ENCODE measurements at places on chromosomes 3 and 15.

DNA sequence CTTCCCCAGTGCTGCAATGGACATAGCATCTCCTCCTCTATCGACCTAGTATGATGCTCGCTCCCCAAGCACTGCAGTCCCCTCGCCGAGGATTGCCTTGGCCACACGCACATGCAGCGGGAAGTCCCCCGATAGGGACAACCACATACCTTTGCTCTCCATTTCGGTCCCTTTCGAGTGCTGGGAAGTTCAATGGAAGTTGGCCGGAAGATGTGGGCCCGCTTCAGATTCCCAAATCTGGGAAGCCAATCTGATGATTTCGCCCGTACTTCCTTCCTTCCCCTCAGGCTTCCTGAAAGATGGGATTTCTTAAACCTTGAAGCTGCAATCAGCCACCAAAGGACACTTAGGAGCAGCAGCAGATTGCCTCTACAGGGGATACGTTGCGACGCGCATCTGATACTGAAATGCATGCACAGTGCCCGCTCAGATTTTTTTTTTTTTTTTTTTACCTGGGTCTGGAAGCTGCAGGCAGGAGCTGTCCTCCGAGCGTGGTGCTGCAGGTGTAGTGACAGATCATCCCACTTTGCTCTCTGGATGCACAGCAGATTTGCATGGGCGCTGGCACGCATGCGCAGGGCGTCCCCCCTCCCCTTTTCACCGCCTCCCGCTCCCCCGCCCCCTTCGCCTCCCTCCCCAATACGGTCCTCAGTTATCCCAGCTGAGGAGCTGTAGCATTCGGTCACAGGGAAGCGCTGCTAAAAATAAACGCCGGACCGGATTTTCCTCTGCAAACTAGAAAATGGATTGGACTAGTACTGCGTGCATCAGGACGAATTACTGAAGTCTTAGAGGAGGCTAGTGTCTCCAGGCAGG, at the start of gene FGF12:
TSS of gene FGF12 (minus strand) at position 510 of the 816 bp plus-strand sequence.
- no peak for DNase-seq

GRCh38 chr15:63484433-63485186, 19.8 kb upstream of the USP3 start:
- no peak for DNase-seq

DNA sequence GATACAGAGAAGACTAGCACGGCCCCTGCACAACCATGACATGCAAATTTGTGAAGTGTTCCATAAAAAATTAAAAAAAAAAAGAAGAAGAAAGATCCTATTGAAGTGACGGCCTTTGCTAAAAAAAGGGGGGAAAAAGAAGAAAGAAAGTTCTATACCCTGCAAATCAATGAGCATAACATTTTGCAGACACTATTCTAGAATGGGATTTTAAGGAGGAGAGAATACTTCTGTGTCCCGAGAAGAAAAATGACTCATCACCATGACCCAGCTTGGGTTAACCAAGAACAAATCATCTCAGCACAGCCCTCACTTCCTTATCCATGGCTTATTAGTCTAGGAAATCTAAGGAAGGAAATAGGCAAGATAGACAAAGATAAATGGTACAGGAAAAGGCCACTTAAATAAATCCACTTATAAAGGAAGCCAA, 7.4 kb upstream of the SH3BP5 start:
- no peak for DNase-seq

- DNase-seq = no peak
Observed at GRCh38 chr3:4939276-4939675, 40.0 kb upstream of the BHLHE40 start.

DNA sequence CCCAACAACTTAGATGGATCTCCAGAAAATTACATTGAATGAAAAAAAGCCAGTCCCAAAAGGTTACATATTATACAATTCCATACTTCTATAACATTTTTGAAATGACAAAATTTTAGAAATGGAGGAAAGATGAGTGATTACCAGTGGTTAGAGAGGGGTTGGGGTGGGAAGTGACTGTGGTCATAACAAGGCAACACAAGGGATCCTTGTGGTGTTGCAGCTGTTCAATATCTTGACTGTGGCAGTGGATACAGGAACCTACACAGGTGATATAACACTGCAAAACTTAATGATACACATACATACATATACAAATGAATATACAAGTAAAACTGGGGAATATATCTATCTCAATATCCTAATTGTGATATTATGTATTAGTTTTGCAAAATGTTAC, 9.6 kb downstream of the GOLGB1 start:
- DNase-seq = no peak

DNA sequence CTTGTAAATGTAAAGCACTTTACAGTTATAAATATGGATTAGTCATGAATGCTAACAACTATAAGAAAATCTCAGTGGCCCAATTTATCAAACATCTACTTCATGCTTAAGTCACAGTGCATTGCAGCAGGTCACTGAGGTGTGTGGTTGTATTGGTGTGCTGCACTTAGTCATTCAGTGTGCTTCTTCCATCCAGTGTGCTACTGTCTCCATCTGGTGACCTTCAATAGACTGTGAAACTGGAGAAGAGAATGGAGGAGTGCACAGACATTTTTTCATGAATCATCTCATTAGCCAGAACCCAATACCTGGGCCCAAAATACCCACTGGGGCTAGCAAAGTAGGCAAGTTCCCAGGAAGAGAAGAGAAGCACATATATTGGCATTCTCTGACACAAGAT, 199.6 kb downstream of the SHOX2 start:
- DNase-seq = no peak

- no peak for DNase-seq
Observed at GRCh38 chr3:156382458-156383346, 172.2 kb downstream of the SSR3 start.

GRCh38 chr15:91099616-91099994, 452 bp upstream of the SV2B start:
- no peak for DNase-seq

- no peak for DNase-seq
Observed at GRCh38 chr3:41318520-41318919, 119.2 kb downstream of the CTNNB1 start.

DNA sequence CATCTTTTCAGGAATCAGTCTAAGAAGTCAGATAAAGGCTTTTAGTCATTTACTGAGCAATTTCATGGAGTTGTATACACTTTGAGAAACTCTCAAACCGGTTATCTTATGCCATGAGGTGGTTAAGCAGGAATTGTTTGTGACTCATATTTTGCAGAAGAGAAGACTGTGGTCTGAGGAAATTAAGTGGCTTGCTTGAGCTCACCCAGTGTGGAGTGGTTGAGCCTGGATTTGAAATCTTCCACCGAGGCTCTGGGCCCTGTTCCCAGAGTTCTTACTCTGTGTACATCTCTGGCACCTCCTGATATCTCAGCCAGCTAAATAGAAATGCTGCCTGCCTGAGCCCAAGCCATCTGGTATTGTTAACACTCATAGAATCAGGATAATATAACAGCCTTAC, 37.8 kb upstream of the BCL6 start:
- no peak for DNase-seq

GRCh38 chr3:73592154-73593144, 32.3 kb downstream of the PDZRN3 start:
- no peak for DNase-seq

GRCh38 chr3:43366481-43366880, 80.1 kb downstream of the SNRK start:
- no peak for DNase-seq

DNA sequence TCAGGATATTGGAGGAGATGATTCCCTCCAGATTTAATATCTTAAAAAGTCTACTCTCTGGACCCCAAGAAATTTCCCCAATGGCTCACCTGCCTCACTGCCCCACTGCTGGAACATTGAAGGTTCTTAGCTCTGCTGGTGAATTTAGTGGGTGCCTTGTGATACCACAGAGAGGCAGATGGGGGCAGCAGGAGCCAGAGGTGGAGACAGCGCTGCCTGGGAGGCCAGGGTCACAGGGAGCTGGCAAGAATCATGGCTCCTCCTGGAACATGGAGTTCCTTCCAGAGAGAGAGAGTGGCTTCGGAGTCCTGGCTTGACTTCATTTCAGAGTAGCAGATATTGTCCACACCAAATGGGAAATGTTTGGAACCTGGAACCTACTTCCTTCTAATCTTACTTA, 263.5 kb upstream of the CFAP20DC start:
- no peak for DNase-seq

DNA sequence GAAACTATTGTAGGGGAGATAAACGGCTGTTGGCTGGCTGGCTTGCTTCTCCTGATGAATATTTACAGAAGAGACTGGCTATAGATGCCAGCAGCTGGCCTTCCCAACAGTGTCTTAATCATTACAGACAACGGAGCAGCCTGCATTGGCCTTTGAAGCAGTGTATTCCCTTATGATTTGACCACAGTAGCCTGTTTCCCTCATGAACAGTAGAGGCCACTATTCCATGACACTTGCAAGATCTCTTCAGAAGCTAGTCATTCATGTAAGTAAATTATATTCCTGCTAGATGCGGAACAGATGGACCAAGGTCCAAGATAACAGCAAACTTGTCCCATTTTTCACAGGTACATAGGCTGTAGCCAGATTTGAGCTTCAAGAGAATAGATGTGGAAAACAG, 47.3 kb downstream of the TMCO5A start:
- DNase-seq = no peak

GRCh38 chr15:98724494-98724893, 76.2 kb downstream of the IGF1R start:
- DNase-seq = no peak

GRCh38 chr3:129429602-129430001, 1.2 kb upstream of the EFCAB12 start:
- DNase-seq = no peak

GRCh38 chr3:37635251-37635650, 226.4 kb upstream of the CTDSPL start:
- DNase-seq = no peak

- no peak for DNase-seq
Observed at GRCh38 chr3:120908030-120908794, at the start of gene STXBP5L. STXBP5L (plus strand) TSS chr3:120908205; CDS start chr3:120909579, 1,374 bp downstream.

- no peak for DNase-seq
Observed at GRCh38 chr15:66633041-66633937, 67.5 kb upstream of the LCTL start.

DNA sequence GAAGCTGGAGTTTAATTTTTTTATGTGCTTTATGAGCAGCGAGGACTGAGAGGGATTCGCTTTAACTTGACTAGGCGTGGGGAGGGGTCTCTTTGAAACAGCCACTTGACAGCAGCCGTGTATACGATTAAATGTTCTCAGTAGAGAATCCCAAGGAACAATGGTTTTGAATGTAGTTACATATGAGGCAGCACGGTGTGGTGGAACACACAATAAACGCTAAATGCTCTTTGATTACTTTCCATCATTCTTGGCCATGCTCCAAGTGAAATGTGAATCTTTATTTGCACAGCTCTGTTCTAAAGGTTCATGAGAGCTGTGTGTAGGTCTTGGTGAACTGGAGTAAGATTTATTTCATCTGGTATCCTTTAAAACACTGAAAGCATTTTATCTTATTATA, 251.4 kb upstream of the TGFBR2 start:
- no peak for DNase-seq

DNA sequence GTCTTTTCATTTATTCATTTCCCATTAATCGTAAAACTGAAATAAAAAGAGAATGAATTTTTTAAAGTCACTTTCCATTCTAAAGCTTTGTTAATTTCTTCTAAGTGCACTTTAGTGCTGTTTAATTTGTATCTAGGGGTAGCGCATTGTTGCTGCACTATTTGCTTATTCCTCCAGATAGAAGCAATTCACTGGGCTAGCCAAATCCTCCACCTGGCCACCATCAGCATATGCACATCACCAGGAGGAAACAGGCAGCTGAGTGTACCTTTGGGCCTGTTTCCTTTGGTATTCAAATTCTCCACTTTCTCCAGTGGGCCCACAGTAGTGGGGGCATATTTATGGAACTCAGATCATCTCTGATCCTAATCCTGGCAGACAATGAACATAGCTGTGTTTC, 29.8 kb upstream of the CPB1 start:
- DNase-seq = no peak

- DNase-seq = no peak
Observed at GRCh38 chr3:32102289-32102688, 4.1 kb upstream of the GPD1L start.

DNA sequence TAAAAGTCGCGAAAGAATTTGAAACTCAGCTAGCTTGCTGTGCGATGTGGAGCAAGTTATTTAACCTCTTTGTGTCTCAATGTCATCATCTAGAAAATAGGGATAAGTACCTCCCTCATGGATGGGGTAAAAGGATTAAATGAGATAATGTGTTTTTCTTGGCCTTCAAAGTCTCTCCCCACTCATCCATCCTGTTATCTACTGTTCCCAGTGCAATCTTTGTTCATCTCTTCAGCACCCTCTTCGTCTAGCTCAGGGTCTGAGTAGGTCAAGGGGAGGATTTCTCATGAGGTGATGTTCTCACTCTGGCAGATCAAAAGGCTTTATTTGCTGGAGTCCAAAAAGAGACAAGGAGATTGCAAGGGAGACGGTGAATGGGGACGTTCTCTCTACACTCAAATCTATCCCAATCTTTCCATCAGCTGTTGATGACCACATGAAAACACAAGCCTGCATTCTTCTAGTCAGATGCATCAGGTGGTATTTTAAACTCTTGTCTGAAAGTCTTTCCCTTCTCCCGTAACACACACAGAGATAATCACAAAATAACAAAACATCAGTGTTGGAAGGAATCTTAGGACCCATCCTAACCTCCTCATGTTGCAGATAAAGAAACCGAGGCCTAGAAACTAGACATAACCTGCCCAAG, 1.3 kb downstream of the MESD start:
- DNase-seq = no peak
